Suppressor macrophage treated with lipopolysaccharide for 4 hours (primary cell): ENCODE measurements at places on chromosomes 12 and 14.
A peak's percentile ranks its signal among the peaks of the same experiment; 100 is the strongest.

DNA sequence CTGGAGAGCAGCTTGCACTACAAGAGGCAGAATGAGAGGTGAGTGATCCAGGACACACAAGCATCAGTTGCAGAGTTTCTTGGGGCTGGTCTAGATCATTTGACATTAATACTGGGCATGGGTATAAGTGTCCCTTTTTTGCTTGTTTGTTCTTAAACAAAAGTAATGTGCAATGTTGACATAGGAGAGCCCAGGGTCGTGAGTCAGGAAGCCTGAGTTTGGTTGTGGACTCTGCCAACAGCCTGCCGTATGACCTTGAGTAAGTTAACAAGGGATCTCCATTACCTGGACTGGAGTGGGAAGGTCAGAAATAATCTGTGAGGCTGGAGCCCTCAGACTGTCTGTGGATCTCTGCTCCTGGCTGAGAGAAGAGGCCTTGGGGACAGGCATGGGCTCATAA is 170.3 kb downstream of the KCNA5 start:
- DNase-seq: no peak

- no peak for DNase-seq
Observed at GRCh38 chr14:24784981-24785380, 151.0 kb upstream of the GZMB start.

GRCh38 chr12:4734625-4735340 is 14.6 kb downstream of the GALNT8 start:
- no peak for DNase-seq

GRCh38 chr12:51013441-51013840 is 12.7 kb downstream of the SLC11A2 start:
- no peak for DNase-seq

GRCh38 chr12:93541578-93542225 is 30.8 kb upstream of the SOCS2 start:
- no peak for DNase-seq

DNA sequence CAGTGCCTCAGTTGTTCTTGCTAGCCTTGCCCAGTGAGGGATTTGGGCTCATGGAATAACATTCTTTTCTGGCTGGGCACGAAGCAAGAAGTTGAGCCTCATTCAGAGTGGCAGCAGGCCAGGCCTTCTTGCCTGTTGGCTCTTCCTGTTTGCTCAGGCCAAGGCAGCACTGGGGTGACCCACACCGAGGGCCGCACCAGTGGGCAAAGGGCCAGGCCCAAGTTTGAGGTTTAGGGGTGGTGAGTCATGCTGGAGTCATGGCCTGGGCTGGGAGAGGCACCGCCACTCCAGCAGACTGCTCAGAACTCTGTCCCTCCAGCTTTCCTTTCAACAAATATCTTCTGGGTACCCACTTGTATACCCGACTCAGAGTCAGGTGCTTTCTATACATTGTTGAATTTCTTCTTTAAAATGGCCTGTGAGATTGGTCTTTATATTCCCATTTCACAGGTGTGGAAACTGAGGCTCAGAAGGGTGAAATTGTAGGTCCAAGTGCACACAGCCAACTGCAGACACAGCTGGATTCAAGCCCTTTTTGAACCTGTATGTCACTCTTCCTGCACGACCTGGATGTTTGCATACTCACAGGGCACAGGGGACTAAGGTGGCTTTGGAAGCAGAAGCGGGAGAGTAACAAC is 279.4 kb downstream of the FOXN3 start:
- DNase-seq: peak; percentile 90

DNA sequence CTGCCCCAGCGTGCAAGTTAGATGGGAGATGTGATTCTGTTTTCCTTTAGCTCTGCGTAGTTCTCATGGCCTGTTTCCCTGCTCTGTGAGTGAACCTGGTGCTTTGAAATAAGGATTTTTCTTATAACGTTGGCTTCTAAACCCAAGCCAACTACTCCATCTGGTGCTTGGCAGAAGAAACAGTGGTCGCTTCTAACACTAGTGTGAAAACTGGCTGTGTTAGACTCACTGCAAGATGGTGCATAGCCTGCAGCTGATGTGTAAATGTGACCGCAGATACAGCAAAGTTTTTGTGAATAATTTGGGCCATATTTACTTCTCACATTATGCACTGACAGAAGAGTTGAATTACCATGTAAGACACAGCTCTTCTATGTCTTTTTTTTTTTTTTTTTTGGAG is 12.2 kb downstream of the GTF2H3 start:
- no peak for DNase-seq

- DNase-seq: no peak
Observed at GRCh38 chr12:70069221-70070105, 173.8 kb upstream of the CNOT2 start.

DNA sequence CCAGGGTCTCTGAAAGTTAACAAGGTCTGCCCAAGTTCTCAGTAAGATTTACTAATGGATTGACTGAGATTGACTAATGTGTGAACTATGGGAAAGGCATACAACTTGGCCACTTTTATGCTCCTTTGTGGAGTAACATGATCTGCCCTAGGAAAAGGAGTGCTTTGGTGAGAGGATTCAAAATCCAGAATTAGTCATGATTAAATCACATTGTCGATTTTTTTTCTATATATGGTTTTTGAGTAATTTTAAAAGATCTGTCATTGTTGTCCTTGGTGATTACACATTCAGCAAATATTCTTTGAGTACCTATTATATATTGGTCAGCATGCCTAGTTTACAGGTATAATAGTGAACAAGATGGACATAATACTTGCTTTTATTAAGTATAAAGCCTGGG is 147.7 kb upstream of the SYT10 start:
- no peak for DNase-seq

DNA sequence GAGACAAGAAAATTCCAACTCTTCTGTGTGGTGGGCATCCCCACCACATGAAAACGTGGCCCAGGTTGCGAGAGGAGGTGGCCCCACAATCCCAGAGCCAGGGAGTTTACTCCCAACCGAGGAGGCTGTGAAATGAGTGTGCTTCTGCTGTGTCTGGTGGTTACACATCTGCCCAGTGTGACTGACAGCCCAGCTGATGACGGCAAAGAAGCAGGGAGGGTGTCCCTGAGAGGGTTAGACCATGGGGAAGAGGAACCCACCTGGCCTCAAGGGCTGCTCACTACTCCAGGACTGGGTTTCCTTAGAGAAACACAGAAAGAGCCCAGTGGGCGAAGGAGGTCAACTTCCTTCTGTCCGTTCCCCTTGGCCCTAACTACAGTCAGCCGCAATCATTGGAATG is 24.6 kb downstream of the ZFP36L1 start:
- no peak for DNase-seq

DNA sequence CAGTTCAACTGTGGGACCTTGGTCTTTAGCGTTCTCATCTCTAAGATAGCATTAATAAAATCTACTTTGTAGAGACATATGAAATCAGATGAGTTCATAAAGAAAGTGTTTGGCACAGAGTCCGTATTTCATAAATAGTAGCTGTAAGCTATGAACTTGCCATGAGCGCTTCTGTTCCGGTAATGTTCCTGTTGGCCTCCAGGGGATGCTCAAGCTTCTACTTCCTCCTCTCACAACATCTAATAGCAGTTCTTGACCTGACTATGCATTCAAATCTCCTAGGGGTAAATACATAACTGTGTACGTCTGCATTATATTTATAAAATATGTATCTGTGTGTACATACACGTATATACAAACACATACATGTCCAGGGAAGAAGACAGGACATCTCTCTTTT is 288.2 kb upstream of the TMPO start:
- DNase-seq: peak; percentile 32

GRCh38 chr12:66755727-66756395 is 77.0 kb upstream of the GRIP1 start:
- no peak for DNase-seq

GRCh38 chr12:130104571-130105106 is 57.6 kb upstream of the FZD10 start:
- no peak for DNase-seq

DNA sequence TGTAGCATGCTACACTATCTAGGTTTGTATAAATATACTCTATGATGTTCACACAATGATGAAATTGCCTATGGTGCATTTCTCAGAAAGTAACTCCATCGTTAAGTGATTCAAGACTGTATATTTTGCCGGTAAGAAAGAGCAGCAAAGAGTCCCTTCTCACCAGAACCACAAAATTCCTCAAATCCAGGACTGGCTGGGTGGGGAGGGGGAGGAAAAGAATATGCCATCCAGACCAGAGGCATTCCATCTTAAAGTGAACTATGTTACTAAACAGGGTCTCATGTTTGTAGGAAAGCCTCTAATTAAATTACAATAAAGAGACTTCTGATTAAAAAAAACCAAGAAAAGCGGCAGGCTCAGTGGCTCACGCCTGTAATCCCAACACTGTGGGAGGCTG is 11.5 kb downstream of the UBE2N start:
- DNase-seq: no peak

DNA sequence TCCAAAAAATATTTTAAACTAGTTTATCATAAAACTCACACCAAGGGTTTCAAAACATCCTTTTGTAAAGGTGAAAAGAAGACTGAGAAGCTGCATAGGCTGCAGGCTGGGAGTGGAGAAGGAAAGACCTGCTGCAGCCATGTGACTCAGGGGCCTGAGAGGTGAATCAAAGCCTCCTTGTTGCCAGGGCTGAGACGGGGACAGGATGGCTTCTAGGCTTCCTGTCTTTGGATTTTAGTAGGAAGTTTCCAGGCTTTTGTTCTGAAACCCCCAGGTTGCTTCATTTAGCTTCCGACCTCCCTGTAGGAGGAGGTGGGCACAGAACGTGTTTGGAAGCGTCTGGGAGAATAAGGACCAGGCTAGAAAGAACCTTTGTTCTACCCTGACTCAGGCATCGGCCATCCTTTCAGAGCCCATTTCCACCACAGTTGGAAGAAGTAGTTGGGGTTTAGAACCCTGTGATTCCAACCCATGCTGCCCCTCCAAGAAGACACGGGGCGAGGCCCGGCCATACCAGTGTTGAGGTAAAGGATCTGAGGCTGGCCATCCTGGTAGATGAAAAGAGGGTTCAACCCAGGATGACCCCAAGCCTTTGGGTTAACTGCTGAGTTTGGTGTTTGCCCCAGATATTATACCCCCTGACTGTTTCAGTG is 122.4 kb downstream of the SLC25A47 start:
- no peak for DNase-seq

DNA sequence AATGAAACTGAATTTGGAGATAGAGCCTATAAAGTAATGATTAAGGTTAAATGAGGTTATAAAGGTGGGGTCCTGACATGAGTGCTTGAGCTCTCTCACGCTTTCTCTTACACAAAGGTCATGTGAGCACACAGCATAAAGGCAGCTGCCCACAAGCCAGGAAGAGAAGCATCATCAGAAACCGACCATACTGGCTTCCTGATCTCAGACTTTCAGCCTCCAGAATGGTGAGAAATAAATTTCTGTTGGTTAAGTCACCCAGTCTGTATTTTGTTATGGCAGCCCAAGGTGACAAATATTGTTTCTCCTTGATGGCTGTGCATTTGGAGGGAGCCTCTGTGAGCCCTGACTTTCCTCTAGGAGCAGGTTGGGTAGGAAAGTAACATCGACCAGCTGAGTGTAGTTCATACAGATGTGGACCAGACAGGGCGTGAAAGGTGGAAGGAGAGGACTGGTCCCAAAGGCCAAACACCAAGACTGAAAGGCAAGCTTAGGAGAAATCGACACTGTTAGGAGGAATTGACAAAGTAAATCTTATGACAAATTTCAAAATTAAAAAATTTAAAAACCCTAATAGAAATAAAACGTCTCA is 97.6 kb upstream of the SLC38A2 start:
- DNase-seq: peak; percentile 64

- no peak for DNase-seq
Observed at GRCh38 chr14:95850429-95850828, 26.2 kb upstream of the TUNAR start.

- no peak for DNase-seq
Observed at GRCh38 chr12:127648321-127648720, 618.6 kb upstream of the TMEM132C start.

- peak; percentile 2 for DNase-seq
Observed at GRCh38 chr12:56375598-56376434, 13.2 kb upstream of the APOF start.

DNA sequence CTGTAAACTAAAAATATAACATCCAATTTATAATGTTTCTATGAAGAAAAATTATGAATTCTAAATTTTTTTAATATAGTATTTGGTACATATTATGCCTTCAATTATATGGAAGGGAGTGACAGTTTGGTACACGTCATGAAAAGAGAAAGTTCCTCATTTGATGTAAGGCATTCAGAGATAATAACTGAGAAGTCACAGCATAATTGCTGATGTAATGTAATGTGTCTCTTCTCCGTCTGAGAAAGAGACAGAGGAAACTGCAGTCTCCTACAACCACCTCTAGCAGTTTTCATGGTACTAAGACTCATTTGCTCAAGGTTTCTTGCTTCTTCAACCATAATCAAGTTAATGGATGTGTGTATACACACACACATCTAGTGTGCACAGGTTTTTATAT is 2.3 kb upstream of the CD69 start:
- DNase-seq: peak; percentile 59
